Pulmonary artery endothelial cell (primary cell): ENCODE measurements at places on chromosomes 11 and 22. TPM values are rescaled to one million over a fixed set of nuclear protein-coding genes. Genes with fewer than 3 reads are reported as not detected.

DNA sequence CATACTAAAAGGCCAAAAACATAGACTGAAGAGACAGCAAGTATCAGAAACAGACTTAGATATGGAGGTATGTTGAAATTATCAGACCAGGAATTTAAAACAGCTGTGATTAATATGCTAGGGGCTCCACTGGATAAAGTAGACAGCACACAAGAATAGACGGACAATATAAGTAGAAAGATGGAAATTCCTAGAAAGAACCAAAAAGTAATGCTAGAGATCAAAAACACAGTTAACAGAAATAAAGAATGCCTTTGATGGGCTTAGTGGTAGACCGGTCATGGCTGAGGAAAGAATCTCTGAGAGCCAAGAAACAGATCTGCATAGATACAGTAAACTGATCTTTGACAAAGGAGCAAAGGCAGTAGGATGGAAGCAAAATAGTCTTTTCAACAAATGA is 250.2 kb downstream of the SWAP70 start:
- DNase-seq: no peak

DNA sequence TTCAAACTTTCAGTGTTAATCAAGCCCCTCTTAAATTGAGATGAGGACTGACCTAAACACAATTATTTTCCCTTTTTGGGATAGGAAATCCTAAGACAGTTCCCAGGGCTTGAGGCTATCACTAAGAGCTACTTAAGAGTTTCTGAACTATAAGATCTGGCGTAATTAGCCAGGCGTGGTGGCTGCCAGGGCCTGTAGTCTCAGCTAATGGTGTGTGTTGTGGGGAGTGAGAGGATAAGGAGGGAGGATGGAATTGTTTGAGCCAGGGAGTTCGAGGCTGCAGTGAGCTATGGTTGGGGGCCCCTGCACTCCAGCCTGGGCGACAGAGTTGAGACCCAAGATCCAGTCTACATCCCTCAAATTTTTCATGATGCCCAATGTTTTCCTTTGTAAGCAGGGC is 23.5 kb upstream of the EXPH5 start:
- DNase-seq: no peak

DNA sequence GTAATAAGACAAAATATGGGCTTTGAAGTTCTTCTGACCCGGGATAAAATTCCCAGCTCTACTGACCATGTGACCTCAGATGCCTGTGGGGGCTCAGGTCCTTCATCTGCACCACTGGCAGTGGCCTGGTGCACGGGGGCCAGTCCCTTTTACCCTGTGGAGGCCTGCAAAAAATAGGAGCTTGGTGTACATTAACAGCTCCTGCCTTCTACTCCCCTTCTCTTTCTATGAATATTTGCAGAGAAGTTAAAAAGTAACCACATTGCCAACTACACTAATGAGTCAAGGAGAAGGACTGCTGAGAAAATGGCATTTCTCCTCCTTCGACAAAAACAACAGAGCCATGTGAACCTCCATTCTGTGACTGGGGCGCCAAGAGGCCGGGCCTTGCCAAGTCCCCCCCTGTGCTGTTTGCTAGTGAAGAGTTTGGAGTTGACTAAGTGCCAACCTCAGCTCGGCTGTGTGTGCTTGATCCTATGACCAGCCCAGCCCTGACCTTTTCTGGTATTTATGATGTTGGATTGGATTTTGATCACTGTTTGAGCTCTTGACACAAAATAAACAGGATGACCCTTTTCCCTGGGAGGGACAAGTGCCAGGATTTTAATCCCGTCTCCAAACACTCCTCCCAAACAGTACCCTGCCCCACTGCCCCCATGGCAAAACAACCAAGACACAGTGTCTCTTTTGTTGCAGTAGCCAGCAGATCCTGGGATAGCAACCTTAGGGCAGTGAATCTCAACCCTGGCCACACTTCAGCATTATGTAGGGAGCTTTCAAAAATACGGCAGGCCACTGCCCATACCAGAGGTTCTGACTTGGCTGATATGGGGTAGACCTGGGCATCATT is 380.1 kb downstream of the LARGE1 start:
- no peak for DNase-seq

DNA sequence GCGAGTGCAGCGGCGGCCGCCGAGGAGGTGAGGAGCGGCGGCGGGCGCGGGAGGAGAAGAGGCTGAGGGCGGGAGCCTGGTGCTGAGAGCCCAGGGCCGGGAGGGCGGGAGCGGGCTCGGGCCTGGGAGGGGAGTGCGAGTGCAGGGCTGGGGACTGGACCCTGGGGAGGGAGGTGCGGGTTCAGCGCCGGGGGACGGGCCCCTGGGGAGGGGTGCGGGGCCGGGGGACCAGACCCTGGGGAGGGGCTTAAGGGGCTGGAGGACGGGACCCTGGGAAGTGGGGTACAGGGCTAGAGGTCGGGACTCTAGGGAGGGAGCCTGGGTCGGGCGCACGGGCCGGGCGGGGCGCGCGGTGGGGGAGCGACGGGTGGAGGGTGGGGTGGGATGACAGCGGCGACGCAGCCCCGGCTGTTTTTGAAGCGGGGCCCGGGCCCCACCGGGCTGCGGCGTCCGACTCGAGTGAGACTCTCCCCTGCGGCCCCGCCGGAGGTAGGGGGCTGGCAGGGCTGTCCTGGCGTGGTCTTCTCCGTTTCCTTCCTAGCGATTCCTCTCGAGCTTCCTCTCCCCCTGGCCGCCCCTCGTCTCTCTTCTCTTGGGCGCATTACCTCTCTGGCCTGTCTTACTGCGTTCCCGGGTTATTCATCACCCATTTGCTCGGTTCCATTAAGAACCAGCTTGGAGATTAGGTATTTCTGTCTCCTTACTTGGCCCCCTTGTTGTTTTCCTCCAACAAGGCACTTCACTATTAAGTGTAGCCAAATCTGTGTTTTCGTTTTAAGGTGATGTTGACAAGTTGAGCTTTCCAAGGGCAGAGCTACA is 754 bp downstream of the NUP50 start:
- no peak for DNase-seq

RNH1 gene
- 288 and 306 TPM in 2 replicates for total RNA-seq

DNA sequence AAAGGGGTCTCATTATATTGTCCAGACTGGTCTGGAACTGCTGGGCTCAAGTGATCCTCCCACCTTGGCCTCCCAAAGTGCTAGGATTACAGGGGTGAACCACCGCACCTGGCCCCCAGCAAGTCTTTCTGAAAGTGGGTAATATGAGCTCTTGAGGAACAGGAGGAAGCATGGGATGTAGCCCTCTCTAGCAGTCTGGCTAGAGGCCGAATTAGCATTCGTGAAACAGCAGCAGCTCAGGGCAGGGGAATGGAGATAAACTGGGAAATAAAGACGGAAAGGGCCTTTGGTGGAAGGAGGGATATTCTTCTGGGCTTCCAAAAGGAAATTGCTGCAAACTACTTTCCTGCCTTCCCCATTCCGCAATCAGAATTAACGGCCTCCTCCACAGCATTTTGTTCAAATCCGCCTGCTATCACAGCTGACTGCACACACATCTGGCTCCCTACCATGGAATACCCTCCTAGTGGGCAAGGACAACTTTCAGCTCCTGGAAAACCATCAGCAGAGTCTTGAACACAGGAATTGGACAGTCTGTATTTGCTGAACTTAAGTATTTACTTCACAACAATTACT is 44.3 kb downstream of the MICAL3 start:
- DNase-seq: no peak

LARGE2 gene
- total RNA-seq: not detected in 2 replicates

DNA sequence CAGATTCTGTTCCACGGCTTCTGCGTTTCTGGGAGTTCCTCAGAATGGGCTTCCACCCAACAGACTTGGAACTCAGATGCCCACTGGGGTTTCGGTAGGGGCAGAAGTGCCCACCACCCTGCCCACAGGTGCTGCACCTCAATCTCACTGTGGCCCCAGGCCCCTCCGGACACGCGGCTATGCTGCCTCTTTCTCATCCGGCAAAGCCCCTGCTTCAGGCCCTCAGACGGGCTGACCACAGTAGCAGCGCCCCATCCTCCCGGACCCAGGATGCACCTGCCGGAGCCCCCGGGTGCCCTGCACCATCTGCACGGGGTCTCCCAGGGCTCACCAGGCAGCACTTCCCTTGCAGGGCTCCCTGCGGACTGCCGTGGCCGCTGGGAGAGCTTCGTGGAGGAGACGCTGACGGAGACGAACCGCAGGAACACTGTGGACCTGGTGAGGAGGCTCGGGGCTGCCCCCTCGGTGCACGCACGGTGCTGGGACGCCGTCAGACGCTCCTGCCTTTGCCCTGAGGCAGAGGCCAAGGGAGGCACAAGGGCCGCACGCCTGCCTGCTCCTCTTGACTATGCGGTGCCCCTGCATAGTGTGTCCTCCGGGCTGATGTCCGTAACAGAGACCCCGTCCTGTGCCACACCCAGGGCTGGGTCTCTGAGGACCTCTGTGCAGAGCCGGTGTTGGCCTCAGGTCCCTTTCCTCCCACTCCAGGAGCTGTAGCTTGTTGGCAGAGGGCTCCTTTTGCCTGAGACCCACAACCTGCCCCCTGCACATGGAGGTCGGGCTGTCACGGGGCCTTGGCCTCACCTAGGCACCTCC is 38.6 kb downstream of the SBF1 start:
- DNase-seq: no peak

DNA sequence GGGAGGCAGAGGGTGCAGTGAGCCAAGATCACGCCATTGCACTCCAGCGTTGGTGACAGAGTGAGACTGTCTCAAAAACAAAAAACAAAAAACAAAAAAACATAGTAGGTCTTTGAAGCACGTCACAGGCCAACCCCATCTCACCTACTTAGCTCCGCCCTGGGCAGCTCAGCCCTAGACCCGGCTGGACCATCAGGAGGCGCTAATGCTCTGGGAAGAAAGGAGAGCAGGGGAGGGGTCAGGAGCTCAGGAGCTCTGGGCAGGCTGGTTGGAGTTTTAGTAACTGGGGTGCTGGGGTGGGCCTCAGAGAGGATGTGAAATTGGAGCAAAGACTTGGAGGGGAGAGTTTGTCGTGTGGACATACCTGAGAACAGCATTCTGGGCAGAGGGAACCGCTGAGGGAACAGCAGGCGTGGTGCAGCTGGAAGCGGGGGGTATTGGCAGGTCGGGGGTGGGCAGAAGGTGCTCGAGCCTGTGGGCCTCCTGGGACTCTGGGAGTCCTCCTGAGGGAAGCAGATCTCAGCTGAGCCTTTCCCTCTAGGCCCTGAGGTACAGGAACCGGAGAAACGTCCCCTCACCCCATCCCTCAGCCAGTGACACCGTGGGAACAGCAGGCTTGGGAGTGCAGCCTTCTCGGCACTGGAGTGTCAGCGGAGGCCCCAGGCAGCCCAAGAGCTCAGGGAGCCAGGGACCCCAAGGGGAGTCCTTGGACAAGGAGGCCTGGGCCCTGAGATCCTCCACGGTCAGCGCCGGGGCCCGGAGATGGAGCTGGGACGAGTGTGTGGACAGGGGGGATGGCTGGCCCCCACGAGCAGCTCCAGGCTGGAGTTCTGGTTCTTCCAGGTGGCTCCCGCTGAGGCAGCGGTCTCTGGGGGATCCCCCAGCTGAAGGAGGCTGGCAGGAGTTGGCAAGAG is 2.2 kb upstream of the RPS6KA4 start:
- no peak for DNase-seq

CCDC81 gene
- 0.53 and 0.60 TPM in 2 replicates for total RNA-seq

GRCh38 chr22:42938976-42939375 is 76.0 kb downstream of the PACSIN2 start:
- no peak for DNase-seq

DNA sequence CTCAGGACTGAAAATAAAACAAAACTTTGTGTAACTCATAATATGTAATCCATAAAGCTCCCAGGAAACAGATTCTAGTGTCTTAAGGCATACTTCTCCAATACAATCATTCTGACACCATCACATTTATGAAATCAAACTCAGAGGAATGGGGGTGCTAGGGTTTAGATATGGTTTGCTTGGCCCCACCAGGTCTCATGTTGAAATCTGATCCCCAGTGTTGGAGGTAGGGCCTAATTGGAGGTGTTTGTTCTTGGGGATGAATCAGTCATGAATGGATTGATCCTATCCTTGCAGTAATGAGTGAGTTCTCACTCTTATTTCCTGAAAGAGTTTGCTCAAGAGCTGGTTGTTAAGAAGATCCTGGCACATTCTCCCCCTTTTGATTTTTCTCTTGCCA is 380.9 kb downstream of the ETS1 start:
- no peak for DNase-seq

DNA sequence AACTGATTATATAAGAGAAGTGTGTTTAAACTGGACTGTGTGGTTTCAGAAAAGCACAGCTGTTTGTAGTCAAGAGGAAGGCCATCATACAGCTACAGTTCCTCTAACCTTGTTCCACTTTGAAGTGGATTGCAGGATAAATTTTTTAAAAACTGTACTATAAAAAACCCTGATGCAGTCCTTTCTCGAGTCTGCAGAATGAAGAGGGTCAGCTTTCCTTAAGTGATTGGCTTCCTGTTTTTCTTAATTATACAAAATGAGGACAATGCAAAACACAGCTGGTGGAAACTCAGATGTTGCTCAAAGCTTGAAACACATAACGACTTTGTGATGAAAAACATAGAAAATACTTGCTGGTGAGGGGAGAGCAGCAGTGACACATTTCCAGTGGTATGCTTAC is 1060.5 kb downstream of the DLG2 start:
- no peak for DNase-seq

CCDC82 gene
- 16.2 and 25.7 TPM in 2 replicates for total RNA-seq

DRD2 gene
- total RNA-seq: not detected in 2 replicates

DNA sequence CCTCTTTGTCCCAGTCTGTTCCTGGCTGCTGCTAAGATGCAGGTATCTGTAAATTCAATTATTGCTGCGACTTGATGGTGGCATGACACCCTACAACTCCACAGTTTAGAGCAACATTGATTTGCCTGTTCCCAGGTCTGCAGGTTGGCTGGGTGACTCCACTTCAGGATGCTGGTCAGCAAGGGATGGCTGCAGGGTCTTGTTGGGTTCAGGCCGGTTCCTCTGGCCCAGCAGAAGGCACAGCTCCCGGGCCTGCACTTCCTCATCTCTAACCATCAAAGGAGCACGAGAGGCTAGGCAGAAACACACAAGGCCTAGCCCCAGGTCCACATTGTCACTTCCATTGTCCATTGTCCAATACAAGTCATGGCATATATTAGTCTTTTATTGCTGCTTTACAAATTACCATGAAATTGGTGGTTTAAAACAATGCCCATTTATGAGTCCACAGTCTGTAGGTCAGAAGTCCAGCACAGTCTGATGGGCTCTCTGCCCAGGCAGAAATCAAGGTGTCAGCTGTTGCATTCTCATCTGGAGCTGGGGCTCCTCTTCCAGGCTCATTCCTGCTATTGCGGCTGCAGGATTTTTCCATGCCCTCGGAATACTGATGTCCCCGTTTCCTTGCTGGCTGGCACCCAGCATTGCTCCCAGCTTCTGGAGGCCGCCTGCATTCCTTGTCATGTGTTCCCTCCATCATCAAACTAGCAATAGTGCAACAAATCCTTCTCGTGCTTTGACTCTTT is 96.6 kb upstream of the LMO1 start:
- DNase-seq: no peak

- no peak for DNase-seq
These were observed at the start of gene SYNGR1 for GRCh38 chr22:39349967-39350726. Gene SYNGR1 (plus strand): TSS chr22:39349991. CDS start chr22:39350011, 20 bp downstream.

CDKN1C gene
- total RNA-seq: 3.5 and 4.2 TPM in 2 replicates

GRCh38 chr11:82874646-82875523 is 25.3 kb downstream of the PRCP start:
- no peak for DNase-seq
